Activated CD8-positive, alpha-beta memory T cell treated with anti-CD3 and anti-CD28 coated beads for 48 hours (primary cell): ENCODE measurements at places on chromosomes 7 and 10.

DNA sequence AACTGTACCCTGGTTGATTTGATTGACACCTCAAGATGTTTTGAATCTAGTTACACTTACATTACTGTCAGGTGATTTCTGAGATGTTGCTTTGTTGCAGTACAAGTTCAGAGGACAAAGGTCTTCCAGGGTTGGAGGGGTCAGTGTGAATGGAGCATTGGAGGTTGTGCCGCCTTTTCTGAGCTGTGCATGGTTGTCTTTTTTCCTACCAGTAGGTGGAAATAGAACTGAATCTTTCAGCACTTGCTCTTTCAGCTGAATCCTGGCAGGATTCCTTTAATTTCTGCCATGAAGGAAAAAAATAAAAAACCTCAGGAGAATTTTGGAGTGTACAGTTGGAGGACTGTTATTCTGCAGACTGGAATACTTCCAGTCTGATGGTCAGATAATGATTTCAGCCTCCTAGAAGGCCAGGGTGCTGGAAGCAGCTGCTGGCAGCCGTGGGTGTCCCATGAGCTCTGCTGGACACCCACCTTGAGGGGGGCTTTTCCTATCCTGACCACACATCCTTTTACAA, 82.7 kb downstream of the PLCE1 start:
- DNase-seq = no peak

- no peak for DNase-seq
Measured at GRCh38 chr10:69567920-69568319, 5.3 kb downstream of the NEUROG3 start.

- no peak for DNase-seq
Measured at GRCh38 chr10:116253716-116254115, 19.3 kb downstream of the GFRA1 start.

- DNase-seq = no peak
Measured at GRCh38 chr7:121436136-121436535, 40.0 kb upstream of the FAM3C start.

- no peak for DNase-seq
Measured at GRCh38 chr10:47317251-47317650, 5.0 kb upstream of the GDF2 start.

DNA sequence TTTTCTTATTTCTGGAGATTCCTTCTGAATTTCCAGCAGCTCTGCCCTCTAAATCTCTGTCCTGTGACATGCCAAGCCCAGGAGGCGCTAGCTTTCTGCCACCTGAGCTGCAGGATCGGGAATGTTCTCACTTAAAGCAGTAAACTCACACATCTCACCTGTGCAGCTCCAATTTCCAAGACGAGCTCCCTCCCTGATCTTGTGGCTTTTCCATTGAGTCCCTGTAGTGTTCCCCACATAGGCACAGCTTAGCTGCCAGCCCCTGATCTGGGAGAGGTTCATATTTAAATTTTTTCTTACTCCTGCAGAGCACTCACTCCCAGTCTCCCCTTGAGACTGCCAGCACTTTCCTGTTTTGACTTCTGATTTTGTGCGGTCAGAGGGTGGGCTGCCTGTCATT, 479.3 kb downstream of the GLRX3 start:
- DNase-seq = no peak

GRCh38 chr7:92325173-92325572, 79.4 kb downstream of the ANKIB1 start:
- no peak for DNase-seq
